Activated naive CD8-positive, alpha-beta T cell treated with anti-CD3 and anti-CD28 coated beads, Interleukin-2, amount 50 U/mL, for 16 hours (primary cell): ENCODE measurements at places on chromosomes 5 and 9.

DNA sequence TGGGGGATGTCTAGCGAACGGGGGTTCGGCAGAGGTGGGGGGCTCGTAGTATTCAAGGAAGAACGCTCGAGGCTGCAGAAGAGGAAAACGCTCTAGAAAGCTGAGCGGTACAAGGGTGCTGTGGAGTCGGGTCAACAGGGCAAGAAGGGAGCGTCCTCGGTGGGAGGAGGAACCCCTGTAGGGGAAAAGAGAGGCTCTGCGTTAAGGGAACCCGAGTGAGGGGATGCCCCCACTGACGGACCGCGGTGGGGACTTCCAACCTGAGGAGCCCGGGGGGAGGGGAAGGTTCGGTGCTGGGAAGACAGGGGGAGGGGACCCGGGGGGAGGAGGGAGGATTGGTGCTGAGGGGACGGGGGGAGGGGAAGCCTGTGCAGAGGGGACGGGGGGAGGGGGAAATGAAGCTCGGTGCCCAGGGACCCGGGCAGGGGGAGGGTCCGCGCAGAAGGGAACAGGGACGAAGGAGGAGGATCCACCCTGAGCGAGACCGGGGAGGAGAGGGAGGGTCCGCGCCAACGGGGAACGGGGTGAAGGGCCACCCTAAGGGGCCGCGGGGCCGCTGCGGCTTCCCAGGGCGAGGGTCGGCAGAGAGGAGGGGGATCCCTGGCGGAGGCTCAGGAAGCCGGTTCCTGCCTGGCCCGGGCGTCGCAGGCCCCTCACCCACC, 621 bp downstream of the NR6A1 start:
- DNase-seq: no peak

- DNase-seq: no peak
Observed at GRCh38 chr9:109507421-109507838, 9.3 kb upstream of the PTPN3 start.

DNA sequence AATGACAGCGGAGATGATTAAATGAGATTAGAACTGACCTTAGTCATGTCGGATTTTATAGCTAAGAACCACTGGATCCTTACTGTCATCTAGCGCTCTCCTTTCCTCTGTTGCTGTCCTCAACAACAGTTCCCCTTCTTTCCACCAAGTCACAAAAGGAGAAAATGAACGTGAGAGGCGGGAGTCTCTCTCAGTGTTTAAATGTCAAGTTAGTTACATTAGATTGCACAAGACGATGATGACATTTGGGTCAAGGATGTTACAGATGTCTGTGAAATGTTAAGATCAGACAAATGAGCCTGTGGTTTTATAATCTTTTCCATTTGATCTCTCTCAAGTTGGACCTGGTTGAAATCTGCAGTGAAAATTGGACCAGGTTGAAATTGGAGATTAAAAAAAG, 53.5 kb downstream of the FBXO38 start:
- DNase-seq: no peak

GRCh38 chr9:33081128-33081851, 4.8 kb upstream of the SMU1 start:
- DNase-seq: peak; percentile 11

DNA sequence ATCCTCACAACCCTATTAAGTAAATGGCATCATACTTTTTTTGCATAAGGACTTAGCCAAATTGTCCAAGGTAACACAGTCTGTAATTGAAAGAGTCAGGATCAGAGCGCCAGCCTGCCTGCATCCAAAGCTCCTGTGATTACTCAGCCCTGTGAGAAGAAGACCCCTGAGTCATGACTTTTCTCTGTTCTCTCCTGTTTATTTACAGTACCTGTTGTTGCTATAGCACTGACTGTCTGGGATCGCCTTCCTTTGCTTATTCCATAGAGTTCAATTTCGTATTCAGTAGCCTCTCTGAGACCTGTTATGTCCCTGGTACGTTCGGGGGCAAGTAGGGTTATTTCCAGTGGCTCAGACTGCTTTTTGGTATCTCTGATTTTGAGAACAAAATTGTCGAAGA, 71.8 kb downstream of the TNC start:
- DNase-seq: no peak
